H7 (cell line): ENCODE measurements at places on chromosomes 5 and 9.

GRCh38 chr5:143222287-143223231, 180.9 kb downstream of the NR3C1 start:
- DNase-seq = no peak

DNA sequence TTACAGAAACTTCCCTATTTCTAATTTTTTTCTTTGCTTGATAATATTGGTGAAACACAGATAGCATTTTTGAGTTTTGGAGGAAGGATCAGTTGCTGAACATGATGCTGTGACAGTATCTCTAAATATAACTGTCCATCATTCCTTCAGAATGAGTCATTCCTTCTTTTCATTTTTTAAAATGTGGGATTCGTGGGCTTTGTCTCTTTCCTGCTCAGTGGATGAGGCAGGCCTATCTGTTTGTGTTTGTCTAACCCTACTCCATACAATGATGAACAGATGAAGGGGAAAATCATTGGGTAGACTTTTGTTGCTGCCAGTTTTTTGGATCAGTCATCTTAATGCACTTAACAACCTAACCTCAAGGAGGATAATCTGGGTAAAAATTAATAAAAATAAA, 15.7 kb upstream of the OR13C8 start:
- DNase-seq = no peak

- no peak for DNase-seq
These were observed 308.2 kb upstream of the PRR16 start for GRCh38 chr5:120155873-120156272.

DNA sequence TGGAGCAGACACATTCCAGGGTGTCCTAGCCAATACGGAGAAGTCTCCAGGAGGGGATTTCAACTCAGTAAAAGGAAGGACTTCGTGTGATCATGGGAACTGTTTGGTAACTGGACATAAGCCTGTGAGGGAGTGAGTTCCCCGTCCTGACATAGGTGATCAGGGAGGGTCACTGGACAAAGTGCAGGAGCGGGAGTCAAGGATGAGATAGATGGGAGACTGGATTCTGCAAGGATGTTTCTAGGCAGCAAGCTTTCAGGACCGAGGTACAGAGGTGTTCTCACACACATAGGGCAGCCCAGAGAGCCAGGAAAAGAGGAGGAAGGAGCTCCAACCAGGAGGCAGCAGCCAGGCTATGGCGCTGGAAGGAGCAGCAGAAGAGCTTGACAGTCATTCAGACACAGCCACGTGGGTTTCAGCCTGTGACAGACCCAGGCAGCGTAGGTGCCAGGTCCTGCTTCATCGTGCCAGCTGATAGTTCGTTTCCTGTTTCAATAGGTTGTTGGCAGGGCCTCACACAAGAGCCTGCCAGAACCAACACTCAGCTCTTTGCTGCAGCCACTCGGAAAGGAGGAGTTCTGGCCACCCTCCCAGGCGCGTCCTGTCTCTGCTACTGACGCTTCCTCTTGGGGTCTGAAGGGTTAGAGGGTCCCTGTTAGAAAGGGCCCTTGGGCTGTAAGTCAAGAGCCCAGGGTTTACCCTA, 84.1 kb downstream of the AMBP start:
- no peak for DNase-seq
